ENCODE measurements at places on chromosomes 3 and 15. TPM values are rescaled to one million over a fixed set of nuclear protein-coding genes. Genes with fewer than 3 reads are reported as not detected.
A peak's percentile ranks its signal among the peaks of the same experiment; 100 is the strongest.

Gene PATL2
- not detected for total RNA-seq

Gene ATP13A5
- not detected for total RNA-seq

Gene IL17RE
- 1.1 TPM for total RNA-seq

Gene SLC22A13
- total RNA-seq = under 0.01 TPM

Gene PPARG
- 21.9 TPM for total RNA-seq

DNA sequence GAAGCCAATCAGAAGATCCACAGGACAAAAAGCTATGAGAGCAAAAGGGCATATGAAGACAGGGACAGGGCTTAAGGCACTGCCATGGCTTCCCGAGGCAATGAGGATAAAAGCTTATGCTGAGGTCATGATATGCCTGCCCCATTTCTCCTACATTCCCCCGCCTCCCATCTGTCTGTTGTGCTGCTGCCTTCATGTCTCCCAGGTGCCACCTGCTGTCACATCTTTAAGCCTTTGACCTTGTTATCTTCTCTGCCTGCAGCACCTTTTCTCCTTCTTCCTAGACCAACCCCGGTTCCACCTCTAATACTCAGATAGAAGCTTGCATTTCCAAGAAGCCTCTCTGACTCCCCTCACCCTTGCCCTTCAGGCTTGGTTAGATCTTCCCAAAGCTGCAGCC lies 213.8 kb downstream of the ARRDC4 start:
- no peak overlapping the region for H3K27ac ChIP-seq
- H3K27me3 ChIP-seq = no peaks in the 10 kb centered on the region
- no peak for DNase-seq
- no peaks in the 10 kb centered on the region for H3K4me1 ChIP-seq

GRCh38 chr3:108602249-108602934 lies 12.9 kb downstream of the DZIP3 start:
- H3K27ac ChIP-seq = no peak overlapping the region
- no peaks in the 10 kb centered on the region for H3K4me1 ChIP-seq
- H3K36me3 ChIP-seq = no peaks in the 10 kb centered on the region
- no peaks in the 10 kb centered on the region for H3K27me3 ChIP-seq
- no peak for DNase-seq
- no peak overlapping the region for H3K4me3 ChIP-seq

DNA sequence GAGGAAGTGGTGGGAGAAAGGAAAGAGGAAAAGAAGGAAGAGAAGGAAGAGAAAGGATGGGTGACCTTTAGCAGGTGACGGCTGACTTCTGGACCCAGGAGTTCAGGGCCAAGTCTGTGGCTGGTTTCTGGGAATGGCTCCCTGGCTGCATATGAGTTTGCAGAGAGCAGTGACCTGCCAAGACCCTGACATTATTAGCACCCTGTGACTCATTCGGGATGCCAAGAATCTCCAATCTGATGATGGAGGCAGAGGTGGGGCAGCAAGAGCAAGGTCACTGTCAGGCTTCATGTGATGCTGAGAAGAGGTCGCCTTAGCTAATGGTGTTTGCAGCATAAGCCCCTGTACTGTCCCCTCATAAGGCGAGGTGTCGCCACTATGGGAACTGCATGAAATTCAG lies 42.6 kb downstream of the MYZAP start:
- no peak overlapping the region for H3K4me3 ChIP-seq
- no peak for DNase-seq
- H3K27ac ChIP-seq = no peak overlapping the region
- peaks cover 6% of the 10 kb centered on the region for H3K27me3 ChIP-seq

- H3K4me1 ChIP-seq = peaks cover 7% of the 10 kb centered on the region
- H3K27me3 ChIP-seq = no peaks in the 10 kb centered on the region
- no peak overlapping the region for H3K4me3 ChIP-seq
- H3K27ac ChIP-seq = peak overlapping the region; percentile 72
- DNase-seq = peak; percentile 86
These were observed 183.8 kb upstream of the KCNMB2 start for GRCh38 chr3:178352326-178353005.

DNA sequence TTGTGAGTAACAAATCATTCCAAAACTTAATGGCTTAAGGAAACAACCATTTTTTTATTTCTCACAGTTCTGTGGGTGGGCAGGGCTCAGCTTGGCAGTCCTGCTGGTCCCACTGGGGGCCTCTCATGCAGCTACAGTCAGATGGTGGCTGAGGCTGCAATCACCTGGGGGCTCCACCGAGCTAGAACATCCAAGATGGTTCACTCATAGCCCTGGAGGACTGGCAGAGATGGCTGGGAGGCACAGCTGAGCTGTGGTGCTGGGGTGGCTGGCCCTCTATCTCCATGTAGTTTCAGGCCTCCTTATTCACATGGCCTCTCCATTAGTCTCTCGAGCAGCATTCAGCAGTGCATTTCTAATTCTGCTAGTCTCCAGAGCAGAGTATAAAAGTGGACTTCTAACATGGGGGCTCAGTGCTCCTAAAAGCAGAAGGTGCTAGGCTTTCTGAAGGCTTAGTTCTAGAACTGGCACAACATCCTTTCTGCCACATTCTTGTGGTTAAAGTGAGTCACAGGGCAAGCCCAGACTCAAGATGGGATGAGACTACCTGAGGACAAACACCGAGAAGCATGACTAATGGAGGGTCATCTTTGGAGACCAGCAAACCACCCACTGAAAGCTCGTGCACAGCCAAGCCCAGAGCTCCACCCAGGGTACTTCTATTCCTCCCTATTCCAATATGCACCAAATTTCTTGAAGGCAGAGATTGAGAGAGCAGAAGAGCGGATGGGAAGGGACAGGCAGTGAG lies 6.3 kb downstream of the CAV3 start:
- no peaks in the 10 kb centered on the region for H3K27me3 ChIP-seq
- peaks cover 17% of the 10 kb centered on the region for H3K4me1 ChIP-seq
- no peak overlapping the region for H3K4me3 ChIP-seq
- H3K27ac ChIP-seq = no peak overlapping the region
- DNase-seq = peak; percentile 78

GRCh38 chr15:89132611-89133507 lies 44.6 kb downstream of the ABHD2 start:
- H3K4me3 ChIP-seq = no peak overlapping the region
- no peak for DNase-seq
- H3K36me3 ChIP-seq = peaks cover 10% of the 10 kb centered on the region
- no peak overlapping the region for H3K27ac ChIP-seq
- peaks cover 13% of the 10 kb centered on the region for H3K4me1 ChIP-seq
- H3K27me3 ChIP-seq = no peaks in the 10 kb centered on the region

- no peaks in the 10 kb centered on the region for H3K27me3 ChIP-seq
- no peaks in the 10 kb centered on the region for H3K36me3 ChIP-seq
- no peak overlapping the region for H3K4me3 ChIP-seq
- H3K27ac ChIP-seq = no peak overlapping the region
- no peak for DNase-seq
These were observed 173.1 kb downstream of the FHIT start for GRCh38 chr3:61078048-61078752.

GRCh38 chr3:125194061-125194848 lies 18.3 kb downstream of the SLC12A8 start:
- H3K27me3 ChIP-seq = 0 out of 2 replicates have a peak, but pooled peaks cover 1% of the 10 kb centered on the region
- H3K36me3 ChIP-seq = no peaks in the 10 kb centered on the region
- peaks cover 17% of the 10 kb centered on the region for H3K4me1 ChIP-seq
- peak; percentile 51 for DNase-seq
- peak overlapping the region; percentile 12 for H3K27ac ChIP-seq
- H3K4me3 ChIP-seq = no peak overlapping the region

DNA sequence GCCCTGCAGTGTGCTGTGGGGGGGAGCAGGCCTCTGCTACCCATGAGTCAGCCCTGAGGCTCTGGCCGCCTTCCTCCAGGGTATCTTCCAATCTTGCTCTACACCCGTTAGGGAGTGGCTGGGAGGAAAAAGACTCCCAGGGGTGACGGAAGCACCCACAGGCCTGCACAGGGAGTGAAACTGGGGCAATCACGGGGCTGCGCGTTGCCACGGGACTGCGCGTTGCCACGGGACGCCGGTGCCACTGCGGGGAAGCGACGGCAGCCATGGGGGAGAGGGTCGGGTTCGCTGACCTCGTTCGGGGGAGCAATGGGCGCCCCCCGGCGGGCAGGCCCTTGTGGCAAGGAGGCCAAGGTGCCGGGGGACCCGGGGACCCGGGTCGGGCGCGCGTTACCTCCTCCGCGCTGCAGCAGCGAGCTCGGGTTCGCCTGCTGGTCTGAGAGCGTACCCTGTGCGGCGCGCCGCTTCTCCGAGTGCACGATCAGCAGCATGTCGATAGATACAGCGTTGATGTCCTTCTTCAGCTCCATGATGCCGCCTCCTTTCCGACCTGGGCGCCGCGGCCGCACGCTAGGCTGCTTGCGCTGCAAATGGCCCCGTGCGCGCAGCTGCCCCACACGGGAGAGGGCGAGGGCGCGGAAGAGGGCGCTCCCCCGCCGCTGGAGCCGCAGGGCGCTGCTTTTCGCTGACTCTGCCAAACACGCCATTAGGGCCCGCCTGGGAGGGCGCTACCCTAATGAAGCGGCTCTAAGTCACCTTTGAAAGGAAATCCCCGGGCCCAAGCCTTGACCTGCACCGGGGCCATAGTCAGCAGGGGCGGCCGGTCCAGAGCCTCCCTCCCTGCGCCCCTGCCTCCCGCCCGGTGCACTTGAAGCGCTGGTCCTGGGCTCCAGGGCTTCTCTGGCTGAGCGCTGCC lies at the start of gene KY:
Gene KY, minus strand, starts transcription at position 592 of the 916 bp plus-strand sequence. Its CDS starts 62 bp downstream, at position 530.
- H3K27me3 ChIP-seq = peaks cover 24% of the 10 kb centered on the region
- H3K4me3 ChIP-seq = peak within 1 kb of the TSS; percentile 43
- H3K27ac ChIP-seq = no peak within 1 kb of the TSS
- DNase-seq = peak; percentile 26
- no peaks in the 10 kb centered on the region for H3K36me3 ChIP-seq

DNA sequence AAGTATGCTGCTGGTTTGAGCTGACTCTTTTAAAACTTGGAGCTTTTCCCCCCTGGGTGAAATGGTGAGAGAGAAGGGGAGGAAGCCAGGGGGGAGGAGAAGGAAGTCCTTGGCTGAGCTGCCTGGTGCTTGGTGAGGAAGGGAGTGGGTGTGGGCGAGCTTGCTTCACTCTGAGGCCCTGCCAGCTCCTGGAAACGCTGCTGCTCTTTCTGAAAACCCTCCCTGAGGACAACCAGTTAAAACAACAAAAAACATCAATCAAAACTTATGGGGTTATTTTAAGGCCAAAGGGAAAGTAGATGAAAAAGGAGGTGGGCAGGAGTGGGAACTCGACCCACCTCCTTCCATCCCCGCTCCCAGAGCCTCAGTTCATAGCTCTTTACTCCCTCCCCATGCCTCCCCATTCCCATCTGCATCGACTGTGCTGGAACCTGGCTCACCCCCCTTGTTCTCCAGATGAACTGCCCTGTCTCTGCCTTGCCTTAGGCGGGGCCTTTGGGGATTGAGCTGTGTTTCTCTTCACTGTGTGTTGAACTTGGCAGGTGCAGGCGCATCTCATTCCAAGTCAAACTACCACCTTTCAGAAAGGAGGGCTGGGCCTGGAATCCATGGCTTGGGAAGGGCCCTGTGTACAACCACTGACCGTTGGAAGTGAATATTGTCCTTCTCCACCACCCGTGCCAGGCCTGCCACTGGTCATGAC lies 166.1 kb downstream of the ZNF621 start:
- no peaks in the 10 kb centered on the region for H3K4me1 ChIP-seq
- DNase-seq = no peak
- H3K27me3 ChIP-seq = no peaks in the 10 kb centered on the region
- no peak overlapping the region for H3K27ac ChIP-seq
- H3K36me3 ChIP-seq = no peaks in the 10 kb centered on the region
- H3K4me3 ChIP-seq = no peak overlapping the region

GRCh38 chr15:61169275-61169903 lies 59.7 kb downstream of the RORA start:
- no peaks in the 10 kb centered on the region for H3K4me1 ChIP-seq
- H3K36me3 ChIP-seq = no peaks in the 10 kb centered on the region
- H3K27ac ChIP-seq = no peak overlapping the region
- H3K4me3 ChIP-seq = no peak overlapping the region

DNA sequence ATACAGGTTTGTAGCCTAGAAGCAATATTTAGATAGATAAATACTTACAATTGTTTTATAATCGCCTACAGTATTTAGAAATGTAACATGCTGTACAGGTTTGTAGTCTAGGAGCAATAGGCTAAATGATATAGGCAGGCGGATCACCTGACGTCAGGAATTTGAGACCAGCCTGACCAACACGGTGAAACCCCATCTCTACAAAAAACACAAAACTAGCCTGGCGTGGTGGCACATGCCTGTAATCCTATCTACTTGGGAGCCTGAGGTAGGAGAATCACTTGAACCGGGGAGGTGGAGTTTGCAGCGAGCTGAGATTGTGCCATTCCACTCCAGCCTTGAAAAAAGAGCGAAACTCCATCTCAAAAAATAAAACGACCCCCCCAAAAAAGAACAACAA lies 375.2 kb upstream of the EPHA3 start:
- no peak overlapping the region for H3K27ac ChIP-seq
- H3K4me3 ChIP-seq = no peak overlapping the region
- H3K36me3 ChIP-seq = no peaks in the 10 kb centered on the region
- H3K4me1 ChIP-seq = no peaks in the 10 kb centered on the region

- H3K4me3 ChIP-seq = no peak overlapping the region
- no peaks in the 10 kb centered on the region for H3K4me1 ChIP-seq
- DNase-seq = no peak
- H3K27me3 ChIP-seq = peaks cover 51% of the 10 kb centered on the region
- no peaks in the 10 kb centered on the region for H3K36me3 ChIP-seq
These were observed 1.2 kb upstream of the FAM81A start for GRCh38 chr15:59436774-59437141.

DNA sequence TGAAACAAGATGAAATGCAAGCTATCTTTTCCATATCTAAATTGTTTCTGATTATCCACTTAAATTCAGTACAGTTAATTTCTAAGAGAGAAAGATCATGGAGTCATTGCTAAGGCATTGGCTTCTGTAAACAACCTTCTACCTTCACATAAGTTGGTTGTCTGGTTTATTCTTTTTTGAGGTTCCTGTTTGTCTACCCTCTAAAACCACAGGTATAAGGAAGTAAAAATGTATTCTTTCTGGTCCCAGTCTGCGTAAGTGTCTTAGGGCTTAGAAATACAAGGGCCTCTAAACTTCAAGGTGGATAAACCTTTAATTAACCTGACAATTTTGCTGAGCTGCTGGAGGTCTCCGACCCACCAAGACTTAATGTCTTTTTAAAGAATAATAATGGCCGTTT lies 3.6 kb upstream of the ATOSA start:
- H3K36me3 ChIP-seq = no peaks in the 10 kb centered on the region
- peaks cover 7% of the 10 kb centered on the region for H3K27me3 ChIP-seq
- DNase-seq = no peak
- H3K4me1 ChIP-seq = no peaks in the 10 kb centered on the region
- no peak overlapping the region for H3K27ac ChIP-seq

DNA sequence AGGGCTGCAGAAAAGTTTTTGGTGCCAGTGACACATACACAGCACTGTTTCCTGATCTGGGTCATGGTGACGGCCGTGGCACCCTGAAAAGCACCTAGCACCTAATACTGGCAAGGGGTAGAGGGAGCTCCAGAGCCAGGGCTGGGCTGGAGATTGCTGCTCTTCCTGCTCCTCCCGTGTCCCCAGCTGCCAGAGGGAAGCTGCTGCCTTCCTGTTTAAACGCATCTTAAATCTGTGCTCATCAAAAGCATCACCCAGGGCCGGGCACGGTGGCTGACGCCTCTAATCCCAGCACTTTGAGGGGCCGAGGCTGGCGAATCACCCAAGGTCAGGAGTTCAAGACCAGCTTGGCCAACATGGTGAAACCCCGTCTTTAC lies 156.7 kb upstream of the MEF2A start:
- no peak overlapping the region for H3K4me3 ChIP-seq
- peaks cover 10% of the 10 kb centered on the region for H3K4me1 ChIP-seq
- no peaks in the 10 kb centered on the region for H3K36me3 ChIP-seq

- no peak overlapping the region for H3K27ac ChIP-seq
- H3K36me3 ChIP-seq = no peaks in the 10 kb centered on the region
- no peaks in the 10 kb centered on the region for H3K27me3 ChIP-seq
- no peak overlapping the region for H3K4me3 ChIP-seq
- H3K4me1 ChIP-seq = no peaks in the 10 kb centered on the region
These were observed 31.2 kb upstream of the FXR1 start for GRCh38 chr3:180881065-180881801.

GRCh38 chr3:102165367-102165766 lies 269.4 kb upstream of the ZPLD1 start:
- DNase-seq = peak; percentile 63
- H3K36me3 ChIP-seq = no peaks in the 10 kb centered on the region

Measured in IMR-90 (cell line).